Naive thymus-derived CD8-positive, alpha-beta T cell (primary cell): ENCODE measurements at places on chromosomes 6 and 20. TPM values are rescaled to one million over a fixed set of nuclear protein-coding genes. Genes with fewer than 3 reads are reported as not detected.

DNA sequence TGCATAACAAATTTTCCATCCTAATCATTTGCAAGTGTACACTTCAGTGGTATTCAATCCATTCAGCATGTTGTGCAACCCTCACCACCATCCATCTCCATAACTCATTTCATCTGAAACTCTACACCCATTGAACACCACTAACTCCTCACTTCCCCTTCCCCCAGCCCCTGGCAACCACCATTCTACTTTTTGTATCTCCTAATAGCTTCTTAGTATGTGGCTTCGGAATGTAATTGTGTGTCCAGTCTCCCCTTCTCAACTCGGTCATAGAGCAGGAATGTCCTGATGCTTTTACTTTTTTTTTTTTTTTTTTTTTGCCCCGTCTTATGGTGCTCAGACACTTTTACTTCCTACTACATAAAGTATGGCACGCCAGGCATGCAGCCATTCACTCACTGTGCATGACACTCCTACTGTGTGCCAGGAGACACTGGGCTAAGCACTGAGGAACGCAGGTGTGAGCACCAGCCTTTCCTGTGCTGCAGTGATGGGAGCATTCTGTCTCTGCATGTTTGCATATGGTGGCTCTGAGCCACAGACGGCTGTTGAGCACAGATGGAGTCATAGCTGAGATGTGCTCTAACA is 15.3 kb downstream of the HCK start:
- DNase-seq = no peak
- no peak overlapping the region for H3K27ac ChIP-seq
- no peaks in the 10 kb centered on the region for H3K36me3 ChIP-seq
- H3K4me3 ChIP-seq = no peak overlapping the region

BPIFB4 gene
- total RNA-seq = not detected

DNA sequence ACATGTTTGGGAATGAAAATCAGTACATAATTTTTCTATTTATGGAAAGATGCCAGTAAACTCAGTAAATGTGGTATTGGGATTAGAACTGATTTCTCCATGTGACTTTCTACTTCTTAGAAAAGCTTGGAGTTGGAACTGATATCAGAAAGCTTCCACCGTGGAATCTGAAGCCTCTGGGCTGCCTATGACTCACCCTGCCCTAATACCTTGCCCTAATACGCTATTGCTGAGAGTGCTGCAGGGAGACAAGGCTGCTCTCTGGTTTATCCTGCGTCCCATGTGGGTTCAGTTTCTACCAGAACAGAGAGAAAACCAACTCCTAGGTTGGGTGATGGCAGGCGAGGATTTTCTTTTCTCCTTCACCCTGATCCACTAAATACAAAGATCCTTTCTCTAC is 3.3 kb upstream of the STMND1 start:
- H3K4me3 ChIP-seq = no peak overlapping the region
- no peak for DNase-seq
- H3K27me3 ChIP-seq = peaks cover 63% of the 10 kb centered on the region
- H3K27ac ChIP-seq = no peak overlapping the region
- no peaks in the 10 kb centered on the region for H3K36me3 ChIP-seq
- H3K4me1 ChIP-seq = peaks cover 7% of the 10 kb centered on the region

DNA sequence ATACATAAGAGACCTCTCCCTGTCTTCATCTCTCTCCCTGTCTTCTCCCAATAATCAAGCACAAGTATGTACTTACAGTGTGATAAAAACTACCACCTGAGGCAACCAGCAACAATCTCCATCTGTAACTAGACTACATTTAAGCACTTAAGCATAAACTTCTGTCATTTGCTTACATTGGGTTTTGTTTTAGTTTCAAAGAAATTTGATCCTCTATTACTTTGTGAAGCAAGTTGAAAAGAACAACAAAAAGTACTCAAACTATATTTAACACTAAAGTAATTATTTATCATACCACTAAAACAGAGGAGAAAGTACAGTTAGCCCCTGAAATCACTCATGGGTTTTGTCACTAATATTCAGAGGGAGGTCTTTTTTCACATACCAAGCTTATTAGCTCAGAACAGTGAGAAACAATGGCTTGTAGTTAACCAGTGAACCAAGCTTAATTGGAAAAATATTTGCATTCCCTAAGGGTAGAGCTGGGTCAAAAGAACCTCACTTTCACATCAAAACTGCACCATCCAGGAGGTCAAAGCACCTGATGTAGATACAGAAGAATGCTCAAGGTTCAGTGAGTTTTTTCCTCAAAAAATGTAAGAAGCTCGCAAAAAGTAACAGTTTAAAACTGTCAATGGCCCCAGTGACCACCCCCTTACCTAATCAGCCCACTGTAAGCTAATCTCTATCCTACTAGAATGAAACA is 34.1 kb downstream of the DCDC2 start:
- peaks cover 25% of the 10 kb centered on the region for H3K27me3 ChIP-seq
- H3K36me3 ChIP-seq = no peaks in the 10 kb centered on the region
- H3K27ac ChIP-seq = no peak overlapping the region
- no peaks in the 10 kb centered on the region for H3K4me1 ChIP-seq
- H3K4me3 ChIP-seq = no peak overlapping the region
- no peak for DNase-seq

- H3K4me1 ChIP-seq = no peaks in the 10 kb centered on the region
- peak; percentile 9 for DNase-seq
- H3K27me3 ChIP-seq = peaks cover 2% of the 10 kb centered on the region
- no peak overlapping the region for H3K4me3 ChIP-seq
These were observed 186.3 kb downstream of the ADGB start for GRCh38 chr6:146785001-146785585.

MUC22 gene
- not detected for total RNA-seq

DNA sequence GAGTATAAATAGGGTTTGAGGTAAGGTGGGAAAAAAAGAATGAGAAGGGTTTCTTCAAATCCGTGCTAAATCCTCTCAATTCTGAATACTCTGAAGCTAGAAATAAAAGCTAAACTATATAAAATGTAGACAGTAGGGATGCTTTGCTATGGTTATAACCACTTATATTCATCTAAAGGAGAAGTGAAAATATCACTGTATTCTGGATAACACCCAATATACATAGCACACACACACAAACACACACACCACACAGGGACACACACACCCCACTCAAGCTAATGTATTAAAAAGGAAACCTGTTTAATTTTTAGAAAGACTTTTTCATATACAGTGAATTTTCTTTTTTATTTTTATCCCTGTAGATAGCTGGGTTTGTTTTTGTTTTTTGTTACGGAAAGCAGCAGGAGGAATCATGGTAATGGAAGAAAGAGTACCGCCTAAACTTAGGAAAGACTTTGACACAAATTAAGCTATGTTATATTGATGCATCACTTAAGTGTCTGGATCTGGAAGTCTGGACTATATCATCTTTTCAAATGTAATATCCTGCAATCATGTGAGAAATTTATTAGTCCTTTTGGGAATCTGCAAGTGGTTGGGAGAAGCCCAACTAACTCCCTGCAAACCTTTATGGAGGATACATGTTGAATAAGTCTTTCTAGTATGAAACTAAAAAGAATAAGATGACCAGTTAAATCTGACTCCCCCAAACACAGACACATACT is 68.4 kb upstream of the FABP7 start:
- H3K36me3 ChIP-seq = no peaks in the 10 kb centered on the region
- DNase-seq = no peak
- peaks cover 5% of the 10 kb centered on the region for H3K27me3 ChIP-seq
- H3K27ac ChIP-seq = no peak overlapping the region

- no peaks in the 10 kb centered on the region for H3K27me3 ChIP-seq
- peaks cover 27% of the 10 kb centered on the region for H3K4me1 ChIP-seq
- H3K36me3 ChIP-seq = no peaks in the 10 kb centered on the region
- no peak for DNase-seq
- no peak overlapping the region for H3K27ac ChIP-seq
These were observed 194.4 kb upstream of the TAB2 start for GRCh38 chr6:149122850-149123821.

DNA sequence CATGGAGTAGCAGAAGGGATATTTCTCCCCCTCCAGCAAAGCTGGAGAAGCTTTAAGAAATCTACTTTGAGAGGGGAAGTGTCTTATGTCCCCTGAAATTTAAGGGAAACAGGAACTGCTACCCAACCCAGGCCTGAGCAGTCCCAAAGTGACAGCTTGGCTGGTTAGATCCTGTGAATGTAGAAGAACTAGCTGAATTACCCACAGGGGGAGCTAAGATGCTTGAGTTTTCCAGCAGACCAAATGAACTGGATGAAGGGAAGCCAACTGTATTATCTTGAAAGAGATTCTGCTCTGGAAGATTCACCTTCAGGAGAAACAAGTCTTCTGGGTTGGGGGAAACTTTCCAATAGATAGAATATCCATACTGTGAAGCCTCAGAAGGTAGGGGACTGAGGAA is 303.3 kb upstream of the MMS22L start:
- H3K4me1 ChIP-seq = no peaks in the 10 kb centered on the region
- no peak overlapping the region for H3K4me3 ChIP-seq
- no peak overlapping the region for H3K27ac ChIP-seq
- no peaks in the 10 kb centered on the region for H3K27me3 ChIP-seq
- no peak for DNase-seq
